Fibroblast of skin of left biceps (primary cell): ENCODE measurements at places on chromosomes 5 and 9.

DNA sequence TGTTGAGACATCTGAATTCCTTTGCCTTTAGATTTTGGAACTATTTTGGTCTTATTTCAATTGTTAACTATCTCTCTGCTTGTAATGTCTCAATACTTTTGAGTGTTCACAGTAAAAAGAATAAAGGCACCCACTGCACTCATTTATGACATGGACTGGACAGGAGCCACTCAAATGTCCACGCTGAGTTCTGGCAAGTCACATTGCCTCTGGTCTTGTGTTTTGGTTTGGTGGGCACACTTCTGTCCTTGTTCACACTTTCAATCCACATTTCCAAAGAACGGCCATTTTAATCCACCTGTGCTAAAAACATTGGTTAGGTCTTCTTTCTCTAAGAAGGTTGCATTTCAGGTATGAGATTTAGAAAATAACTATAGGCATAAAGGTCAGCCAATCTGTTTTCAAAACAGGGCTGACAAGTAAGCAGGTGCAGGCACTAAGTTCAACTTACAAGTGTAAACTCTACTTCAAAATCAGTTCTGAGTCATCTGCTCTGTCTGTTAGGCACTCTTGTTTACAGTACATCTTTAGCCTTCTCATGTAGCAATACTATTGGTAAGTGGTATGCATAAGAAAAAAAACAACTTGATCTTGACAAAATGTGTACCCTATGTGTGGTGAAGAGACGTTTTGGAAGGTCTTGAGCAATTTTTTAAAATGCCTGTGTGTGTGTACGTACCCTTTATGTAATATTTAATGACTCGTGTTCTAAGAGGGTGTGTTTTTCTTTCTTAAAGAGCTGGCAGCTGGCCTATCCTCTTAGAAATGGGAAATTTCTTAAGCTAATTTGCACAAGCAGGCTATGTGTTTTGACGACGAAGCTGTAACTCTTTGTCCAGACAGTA lies 31.5 kb upstream of the ZFAND5 start:
- no peak for DNase-seq

DNA sequence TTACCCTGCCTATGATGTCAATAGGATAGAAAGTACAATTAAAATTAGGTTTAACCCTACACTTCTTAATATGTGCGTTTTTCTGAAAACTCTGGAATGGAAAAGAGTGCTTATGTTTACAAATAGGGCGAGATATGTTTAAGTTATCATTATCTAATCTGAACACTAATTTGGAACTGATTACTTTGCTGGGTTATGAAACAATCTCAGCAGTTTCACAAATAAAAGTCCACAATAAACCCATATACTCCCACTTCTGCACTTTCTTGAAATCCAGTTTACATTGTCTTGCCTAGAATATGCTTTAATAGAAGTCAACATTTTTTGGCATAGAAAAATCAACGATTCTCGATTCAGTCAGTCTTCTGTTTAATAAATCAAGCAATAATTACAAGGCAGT lies 236.3 kb downstream of the NFIB start:
- DNase-seq, result no peak

DNA sequence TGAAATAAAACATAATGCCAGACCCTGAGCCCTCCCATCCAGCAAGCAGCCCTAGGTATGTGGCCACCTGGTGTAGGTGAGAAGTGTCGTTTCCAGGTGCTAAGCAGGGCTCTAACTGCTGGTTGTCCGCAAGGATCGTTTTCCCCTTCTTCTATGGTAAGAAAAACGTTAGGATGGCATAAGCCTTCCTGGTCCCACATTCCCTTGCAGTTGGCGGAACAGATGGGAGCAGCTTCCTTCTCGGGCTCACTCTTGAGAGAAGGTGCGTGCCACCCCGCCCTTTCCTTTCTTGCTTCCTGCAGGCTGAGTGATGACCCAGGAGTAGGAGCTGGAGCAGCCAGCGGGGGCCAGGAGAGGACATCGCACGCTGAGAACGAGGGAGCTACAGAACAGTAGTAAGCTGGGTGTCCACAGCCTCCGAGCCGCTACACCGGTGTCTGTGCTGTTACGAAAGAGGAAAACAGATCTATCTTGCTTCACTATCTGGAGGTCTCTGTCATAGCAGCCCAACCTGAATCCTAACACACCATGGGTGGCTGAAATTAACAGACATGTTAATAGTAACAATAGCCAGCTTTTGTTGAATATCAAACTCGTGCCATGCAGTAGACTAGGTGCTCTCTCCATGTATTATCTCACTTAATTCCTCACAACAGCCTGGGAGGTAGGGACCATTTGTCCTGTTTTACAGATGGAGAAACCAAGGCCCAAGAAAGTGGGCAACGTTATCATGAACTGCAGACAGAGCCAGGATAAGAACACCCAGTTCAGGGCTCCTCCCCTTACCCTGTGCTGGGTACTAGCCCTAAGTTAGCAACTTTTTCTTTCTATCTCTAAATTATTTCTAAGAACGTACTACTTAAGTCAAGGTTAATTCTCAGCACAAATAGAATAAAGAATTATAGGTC lies 139.8 kb downstream of the COL23A1 start:
- DNase-seq, result no peak

- no peak for DNase-seq
Measured at GRCh38 chr5:120239086-120239485, 225.0 kb upstream of the PRR16 start.

- peak; percentile 17 for DNase-seq
Measured at GRCh38 chr5:75681125-75681830, 36.0 kb downstream of the POC5 start.

DNA sequence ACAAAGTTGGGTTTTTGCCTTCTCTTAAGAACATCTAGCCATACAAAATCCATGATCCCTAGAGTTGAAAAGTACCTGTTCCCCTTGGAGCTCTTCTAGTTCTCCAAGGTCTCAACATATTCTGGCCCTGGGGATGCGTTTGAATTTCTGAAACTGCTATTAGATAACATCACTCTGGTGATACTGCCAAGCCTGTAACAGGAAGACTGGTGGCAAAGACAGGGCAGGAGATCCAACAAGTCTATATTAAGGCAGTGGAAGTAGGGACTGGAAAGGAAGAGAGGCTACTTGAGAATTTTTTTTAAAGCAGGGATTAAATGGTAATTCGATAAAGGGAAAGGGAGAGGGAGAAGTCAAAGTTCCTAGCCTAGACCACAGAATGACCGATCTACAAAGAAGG lies 211.5 kb downstream of the TSSK1B start:
- no peak for DNase-seq

DNA sequence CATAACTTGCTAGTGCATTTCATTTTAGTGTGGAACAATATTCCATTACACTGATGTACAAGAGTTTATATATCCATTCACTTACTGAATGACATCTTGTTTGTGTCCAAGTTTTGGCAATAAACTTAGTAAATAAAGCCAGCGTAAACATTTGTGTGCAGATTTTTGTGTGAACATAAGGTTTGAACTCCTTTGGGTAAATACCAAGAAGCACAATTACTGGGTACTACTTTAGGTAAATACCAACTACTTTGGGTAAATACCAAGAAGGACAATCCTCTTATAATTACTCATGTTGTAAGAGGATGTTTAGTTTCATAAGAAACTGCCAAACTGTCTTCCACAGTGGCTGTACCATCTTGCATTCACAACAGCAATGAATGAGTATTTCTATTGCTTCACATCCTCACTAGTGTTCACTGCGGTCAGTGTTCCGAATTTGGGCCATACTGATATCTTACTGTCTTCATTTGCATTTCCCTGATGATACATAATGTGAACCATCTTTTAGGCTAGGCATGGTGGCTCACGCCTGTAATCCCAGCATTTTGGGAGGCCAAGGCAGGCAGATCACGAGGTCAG lies 2.3 kb upstream of the SYK start:
- DNase-seq, result no peak

DNA sequence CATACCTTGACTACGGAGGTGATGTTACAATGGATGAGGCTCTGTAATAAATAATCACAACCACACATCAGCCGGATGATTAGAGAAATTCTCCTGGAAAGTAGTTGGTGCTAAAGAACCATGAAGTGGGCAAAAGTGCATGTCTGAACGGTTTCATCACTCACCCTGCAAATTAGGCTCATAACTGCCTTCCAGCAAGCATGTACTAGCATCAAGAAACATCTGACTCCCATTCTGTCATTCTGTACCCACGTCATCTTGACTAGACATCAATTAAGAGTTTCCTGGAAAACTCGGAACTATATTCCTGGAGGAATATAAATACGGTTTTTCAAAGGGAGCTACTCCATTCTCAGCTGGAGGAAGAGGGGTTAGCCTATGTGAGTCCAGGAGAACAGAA lies 52.2 kb downstream of the HSD17B3 start:
- DNase-seq, result no peak

DNA sequence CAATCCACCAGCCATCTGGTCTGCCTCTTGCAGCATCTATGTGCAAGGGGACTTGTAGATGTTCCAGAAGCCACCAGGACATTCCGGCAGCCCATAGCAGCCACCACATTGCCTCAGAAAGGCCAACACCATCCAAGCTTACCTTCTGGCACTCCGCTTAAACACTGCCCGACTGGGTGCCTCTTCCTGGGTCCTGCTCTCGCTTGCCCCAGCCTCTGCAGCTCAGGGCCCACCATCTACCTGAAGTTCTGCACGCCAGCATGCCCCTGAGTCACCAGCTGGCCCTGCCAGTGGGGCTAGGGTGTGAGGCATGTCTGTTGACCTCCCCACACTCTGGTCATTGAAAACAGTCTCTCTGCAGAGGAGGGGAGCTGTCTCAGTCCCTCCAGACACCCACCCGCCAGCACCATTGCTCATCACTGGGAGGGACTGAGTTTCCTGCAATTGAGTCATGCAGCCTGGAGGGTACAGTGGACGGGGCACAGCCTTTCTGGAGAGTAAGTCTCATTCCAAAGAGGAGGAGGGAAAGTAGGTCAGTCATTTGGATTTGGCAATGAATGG lies 16.9 kb upstream of the COL5A1 start:
- no peak for DNase-seq

- DNase-seq, result no peak
Measured at GRCh38 chr5:30997681-30998080, 195.8 kb upstream of the CDH6 start.

DNA sequence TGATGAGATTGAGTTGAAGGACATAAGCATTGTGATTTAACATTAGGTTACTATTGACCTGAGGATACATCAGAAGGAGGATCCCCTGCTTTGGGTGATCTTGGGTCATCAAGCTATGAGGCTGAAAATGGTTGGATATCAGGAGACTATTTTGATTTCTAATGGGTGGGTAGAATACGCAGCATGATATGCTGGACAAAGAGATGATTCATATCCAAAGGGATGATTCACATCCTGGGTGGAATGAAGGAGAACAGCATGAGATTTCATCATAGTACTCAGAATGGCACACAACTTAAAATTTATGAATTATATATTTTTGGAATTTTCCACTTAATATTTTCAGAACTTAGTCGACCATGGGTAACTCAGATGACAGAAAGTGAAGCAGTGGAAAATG lies 1759.5 kb upstream of the C9orf72 start:
- no peak for DNase-seq

DNA sequence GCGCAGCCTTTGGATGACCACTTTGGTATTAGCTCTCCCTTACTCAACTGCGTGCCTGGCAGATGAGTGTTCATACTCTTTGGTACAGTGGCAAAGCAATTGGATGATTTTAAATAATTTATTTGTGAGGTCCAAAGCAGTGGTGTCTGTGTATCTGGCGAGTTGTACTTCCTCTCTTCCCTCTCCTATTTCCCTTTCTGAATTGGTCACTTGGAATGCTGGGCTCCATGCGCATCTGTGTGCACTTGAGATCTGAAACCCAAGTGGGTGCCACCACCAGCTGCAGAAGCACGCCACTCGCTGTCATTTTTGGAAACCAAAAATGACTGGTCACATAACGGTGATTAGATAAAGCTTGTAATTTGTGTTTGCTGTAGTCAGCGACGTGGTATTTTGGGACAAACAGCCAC lies 386.0 kb upstream of the KLF4 start:
- DNase-seq, result no peak

GRCh38 chr5:76351577-76351976 lies 51.5 kb upstream of the IQGAP2 start:
- DNase-seq, result no peak

- no peak for DNase-seq
Measured at GRCh38 chr5:178483620-178484019, 106.6 kb downstream of the COL23A1 start.

DNA sequence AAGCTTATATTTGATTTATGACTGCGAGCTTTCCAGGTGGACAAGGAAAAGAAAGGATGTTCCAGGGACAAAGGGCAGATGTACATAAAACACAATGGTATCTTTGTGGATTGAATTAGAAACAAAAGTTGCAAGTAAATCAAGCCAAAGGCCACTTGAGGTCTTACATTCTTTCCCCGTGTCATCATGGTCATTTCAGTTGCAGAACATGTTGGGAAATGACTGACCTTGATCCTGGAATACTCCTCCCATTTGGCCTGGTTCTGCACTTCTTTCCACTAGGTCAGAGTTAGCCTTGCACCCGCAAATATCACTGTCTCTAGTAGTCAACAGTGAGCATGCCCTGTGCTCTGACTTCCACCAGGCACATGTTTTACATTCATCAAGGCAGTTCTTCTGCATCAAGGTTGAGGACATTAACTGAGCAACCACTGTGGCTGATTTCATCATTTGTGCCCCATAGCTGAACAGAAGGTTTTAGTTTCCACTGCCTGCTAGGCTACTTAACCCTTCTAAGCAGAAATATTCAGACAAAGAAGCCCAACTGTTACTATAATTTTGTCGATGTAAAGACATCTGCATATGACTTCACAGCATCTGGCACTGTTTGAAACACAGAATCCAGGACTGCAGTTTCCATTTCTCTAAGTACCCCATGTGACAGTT lies 1161.7 kb upstream of the DMAC1 start:
- DNase-seq, result no peak

DNA sequence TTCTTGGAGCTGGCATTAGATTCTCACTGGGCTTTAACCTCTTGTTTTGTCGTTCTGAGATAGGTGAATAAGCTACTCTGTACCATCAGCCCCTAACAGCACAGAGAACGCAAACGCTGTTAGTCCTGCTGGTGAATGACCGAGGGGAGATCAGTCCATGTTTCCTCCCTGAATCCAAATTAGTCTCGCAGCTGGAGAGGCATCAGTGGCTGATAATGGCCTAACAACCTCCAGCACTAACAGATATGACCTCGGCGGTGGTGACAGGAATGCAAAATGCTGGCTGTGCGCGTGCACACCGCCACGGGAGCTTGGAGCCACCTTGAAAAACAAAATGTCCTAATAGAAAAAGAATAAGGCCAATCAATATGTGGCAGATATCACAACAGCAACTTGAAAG lies 77.6 kb upstream of the IRX1 start:
- no peak for DNase-seq

DNA sequence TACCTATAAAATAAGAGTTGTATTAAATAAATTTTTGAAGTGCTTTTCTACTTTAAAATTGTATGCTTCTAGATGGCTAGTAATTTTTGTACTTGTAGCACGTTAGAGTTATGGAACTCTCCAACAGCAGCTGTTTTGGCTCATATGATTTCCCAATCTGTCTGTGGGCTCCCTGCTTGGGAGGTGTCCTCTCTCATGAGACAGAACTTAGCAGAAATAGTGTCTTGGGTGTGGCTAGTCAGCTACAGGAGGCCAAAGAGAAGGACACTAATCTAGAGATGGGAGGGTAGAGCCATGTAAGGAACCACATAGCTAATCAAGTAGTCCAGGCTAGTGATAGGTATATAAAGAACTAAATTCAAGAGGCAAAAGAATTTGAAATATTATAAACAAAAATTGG lies 78.4 kb upstream of the DAB2 start:
- no peak for DNase-seq

GRCh38 chr5:112886975-112887374 lies 25.9 kb downstream of the SRP19 start:
- no peak for DNase-seq

- DNase-seq, result no peak
Measured at GRCh38 chr9:92247981-92248380, 45.5 kb downstream of the IARS1 start.

GRCh38 chr9:113531919-113532808 lies 68.6 kb downstream of the RGS3 start:
- DNase-seq, result no peak
